ENCODE measurements at places on chromosomes 5 and 9. TPM values are rescaled to one million over a fixed set of nuclear protein-coding genes. Genes with fewer than 3 reads are reported as not detected.

The ST8SIA4 gene
- polyA plus RNA-seq = 0.27 TPM

The SCGB3A2 gene
- polyA plus RNA-seq = not detected

The SV2C gene
- polyA plus RNA-seq = not detected

The GPR150 gene
- 0.15 TPM for polyA plus RNA-seq

The LCN1 gene
- polyA plus RNA-seq = not detected

The LRRC26 gene
- 0.67 TPM for polyA plus RNA-seq

All from small intestine (tissue), 16 donors.